Activated T-helper 9 cell treated with anti-CD3 and anti-CD28 coated beads, Interleukin-2, amount 50 U/mL, for 16 hours (primary cell): ENCODE measurements at places on chromosomes 2 and 18.
A peak's percentile ranks its signal among the peaks of the same experiment; 100 is the strongest.

- DNase-seq = no peak
Observed at GRCh38 chr2:114192362-114192761, 250.1 kb upstream of the DPP10 start.

DNA sequence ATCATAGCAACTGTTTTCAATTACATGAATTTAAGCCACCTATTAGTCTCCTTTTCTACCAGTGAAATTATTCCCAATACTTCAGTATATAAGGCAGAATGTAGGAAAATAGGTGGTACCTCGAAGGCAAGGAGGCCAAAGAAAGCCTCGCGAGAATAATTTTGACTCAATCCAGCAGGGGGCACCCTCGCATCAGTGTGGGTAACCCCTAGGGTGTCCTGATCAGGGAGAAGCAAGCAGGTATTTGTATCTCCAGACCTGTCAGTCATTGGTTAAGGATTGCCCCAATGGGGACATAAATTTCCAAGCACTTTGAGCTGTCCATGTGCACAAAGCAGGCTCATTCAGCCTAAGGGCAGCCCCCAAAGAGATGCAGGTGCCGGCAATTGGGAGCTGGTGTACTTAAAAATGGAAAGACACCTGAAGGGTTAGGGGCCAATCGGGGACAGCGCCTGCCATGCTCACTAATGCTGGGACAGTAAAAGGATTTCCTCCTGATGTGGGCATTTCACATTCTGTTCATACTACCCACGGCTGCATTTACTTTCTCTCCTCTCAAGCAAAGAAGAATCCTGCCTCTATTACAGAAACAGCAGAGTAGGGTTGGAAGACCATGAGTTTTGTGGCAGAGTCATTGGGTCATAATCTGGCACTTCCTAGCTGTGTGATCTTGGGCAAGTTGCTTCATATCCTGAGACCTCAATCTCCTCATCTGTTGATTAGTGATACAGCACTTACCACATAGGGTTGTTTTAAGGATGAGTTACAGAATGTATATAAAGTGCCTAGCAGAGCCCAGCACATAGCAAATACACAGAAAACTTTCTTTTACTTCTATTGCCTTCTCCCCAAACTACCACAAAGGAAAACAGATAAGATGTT is 136.1 kb downstream of the ICOS start:
- peak; percentile 41 for DNase-seq

GRCh38 chr2:9558948-9559381 is 3.3 kb upstream of the ADAM17 start:
- DNase-seq = no peak

DNA sequence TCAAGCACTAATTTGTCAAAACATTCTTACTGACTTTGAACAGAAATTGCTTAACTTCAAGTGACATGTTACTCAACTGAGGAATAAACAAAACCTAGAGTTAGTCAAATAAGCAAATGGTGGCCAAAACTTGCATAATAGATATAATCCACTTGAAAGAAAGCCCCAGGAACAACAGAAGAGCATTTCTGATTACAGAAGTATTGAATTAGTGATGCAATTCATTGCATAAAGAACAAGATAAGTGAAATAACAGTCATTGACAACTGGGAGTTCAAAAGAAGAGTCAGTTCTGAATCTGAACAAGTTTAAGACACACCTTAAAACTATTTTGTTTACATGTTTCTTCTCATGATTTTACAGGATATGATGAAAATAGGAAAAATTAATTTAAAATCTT is 30.8 kb downstream of the COBLL1 start:
- DNase-seq = no peak

DNA sequence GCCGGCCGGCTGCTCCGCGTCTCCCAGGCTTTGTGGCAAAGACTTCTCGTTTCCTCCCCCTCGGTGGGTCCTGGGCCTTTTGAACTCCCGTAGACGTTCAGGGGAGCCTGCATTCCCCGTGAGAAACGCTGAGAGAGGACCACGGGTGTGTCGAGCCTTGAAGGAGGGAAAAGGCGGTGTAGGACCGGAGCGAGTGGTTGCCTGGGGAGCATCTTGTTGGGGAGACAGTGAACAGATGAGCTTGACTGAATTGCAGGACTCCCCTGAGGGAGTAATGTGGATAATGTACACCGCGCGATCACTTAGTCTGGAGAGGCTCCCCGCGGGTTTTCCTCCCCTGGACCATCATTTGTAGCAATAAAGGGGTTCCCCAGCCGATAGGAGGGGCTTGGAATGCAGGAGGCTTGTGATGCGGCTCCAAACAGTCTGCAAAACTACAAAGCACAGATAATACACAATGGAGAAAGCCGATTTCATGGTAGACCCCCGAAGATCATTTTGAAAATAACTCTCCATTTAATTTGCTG is 769 bp downstream of the ALMS1 start:
- no peak for DNase-seq

GRCh38 chr2:28282248-28282647 is 110.4 kb upstream of the FOSL2 start:
- DNase-seq = no peak

GRCh38 chr2:3779496-3780049 is 76.2 kb downstream of the DCDC2C start:
- no peak for DNase-seq

- no peak for DNase-seq
Observed at GRCh38 chr18:21897811-21898210, 157.2 kb downstream of the MIB1 start.

DNA sequence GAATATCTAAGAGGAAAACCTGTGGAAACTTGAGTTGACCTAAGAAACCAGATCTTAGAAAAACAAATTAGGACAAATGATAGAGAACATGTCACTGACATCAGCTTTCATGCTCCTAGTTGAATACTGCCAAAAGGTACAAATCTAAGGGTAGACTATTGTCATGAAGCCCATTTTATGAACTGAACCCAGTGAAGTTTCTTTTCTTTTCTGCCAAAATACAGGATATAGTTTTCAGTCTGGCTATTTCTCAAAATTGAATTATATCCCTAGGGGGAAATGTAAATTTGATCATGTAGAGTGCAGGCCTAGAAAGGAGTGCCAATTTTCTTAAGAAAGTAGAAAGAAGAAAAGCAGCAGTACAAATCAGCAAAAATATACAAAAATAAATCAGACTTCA is 46.6 kb downstream of the FSIP2 start:
- DNase-seq = no peak

DNA sequence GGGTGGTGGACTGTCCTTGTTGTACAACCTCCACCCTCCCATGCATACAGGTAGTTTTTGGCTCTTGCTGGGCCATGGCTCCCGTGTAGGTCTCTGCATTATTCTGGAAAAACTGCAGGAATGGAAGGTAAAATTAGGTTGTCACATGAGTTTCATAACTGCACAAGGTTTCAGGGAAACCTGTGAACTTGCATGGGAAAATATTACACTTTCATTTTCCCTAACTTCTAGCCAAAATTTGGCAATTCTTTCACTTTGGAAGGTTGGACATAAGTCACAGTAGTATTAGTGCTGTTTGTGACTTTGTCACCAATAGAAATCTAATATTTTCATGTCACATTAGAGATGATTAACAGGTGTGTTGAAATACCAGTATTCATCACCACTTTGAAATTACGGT is 118.1 kb upstream of the MGAT5 start:
- DNase-seq = no peak

GRCh38 chr2:5364361-5364760 is 327.8 kb upstream of the SOX11 start:
- no peak for DNase-seq

GRCh38 chr2:216539791-216540241 is 41.2 kb downstream of the RPL37A start:
- DNase-seq = no peak

GRCh38 chr2:85911097-85911496 is 22.3 kb upstream of the ST3GAL5 start:
- DNase-seq = no peak

GRCh38 chr2:234435836-234436481 is 60.9 kb downstream of the ARL4C start:
- DNase-seq = no peak

- DNase-seq = no peak
Observed at GRCh38 chr18:3306391-3306790, 44.5 kb downstream of the MYL12B start.

DNA sequence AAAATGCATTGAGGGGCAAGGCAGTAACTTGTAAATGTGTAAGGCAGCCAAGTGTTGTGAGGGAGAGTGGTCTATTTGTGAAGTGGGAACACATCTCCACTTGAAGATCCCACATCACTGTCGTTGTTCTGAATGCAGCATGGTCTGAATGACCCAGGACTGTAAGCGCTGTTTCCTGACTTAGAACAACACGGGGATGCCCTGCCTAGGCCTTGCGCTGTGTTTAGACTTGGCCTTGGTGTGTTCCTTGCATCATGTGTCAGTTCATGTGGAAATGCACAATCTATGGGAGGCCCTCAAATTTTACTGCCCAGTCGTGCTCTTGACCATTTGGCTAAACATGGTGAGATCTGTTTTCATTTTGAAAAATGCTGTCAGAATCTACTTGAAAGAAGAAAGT is 205.1 kb downstream of the SOX11 start:
- no peak for DNase-seq

GRCh38 chr2:230759481-230760167 is 47.0 kb downstream of the CAB39 start:
- DNase-seq = no peak

GRCh38 chr2:51505533-51505932 is 473.6 kb upstream of the NRXN1 start:
- DNase-seq = no peak

DNA sequence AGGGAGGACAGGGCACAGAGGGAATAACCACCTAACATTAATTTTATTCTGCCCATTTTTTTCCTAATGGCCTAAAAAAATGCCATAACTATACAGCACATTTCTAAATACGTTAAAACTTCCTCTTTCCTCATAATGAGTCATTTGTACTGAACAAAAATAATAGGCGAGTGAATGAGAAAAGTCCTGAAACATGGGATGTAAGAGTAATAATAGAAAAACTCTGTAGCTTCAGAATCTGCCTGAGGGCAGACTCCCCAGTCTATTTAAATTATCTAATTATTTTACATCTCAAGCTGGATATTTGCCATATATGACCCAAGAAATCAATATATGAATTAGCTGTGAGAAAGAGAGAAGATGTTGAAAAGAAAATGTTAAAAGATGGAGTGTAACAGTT is 285.1 kb downstream of the TMX3 start:
- DNase-seq = no peak
